NCI-H69 (cell line): ENCODE measurements at places on chromosomes 11 and 22.

DNA sequence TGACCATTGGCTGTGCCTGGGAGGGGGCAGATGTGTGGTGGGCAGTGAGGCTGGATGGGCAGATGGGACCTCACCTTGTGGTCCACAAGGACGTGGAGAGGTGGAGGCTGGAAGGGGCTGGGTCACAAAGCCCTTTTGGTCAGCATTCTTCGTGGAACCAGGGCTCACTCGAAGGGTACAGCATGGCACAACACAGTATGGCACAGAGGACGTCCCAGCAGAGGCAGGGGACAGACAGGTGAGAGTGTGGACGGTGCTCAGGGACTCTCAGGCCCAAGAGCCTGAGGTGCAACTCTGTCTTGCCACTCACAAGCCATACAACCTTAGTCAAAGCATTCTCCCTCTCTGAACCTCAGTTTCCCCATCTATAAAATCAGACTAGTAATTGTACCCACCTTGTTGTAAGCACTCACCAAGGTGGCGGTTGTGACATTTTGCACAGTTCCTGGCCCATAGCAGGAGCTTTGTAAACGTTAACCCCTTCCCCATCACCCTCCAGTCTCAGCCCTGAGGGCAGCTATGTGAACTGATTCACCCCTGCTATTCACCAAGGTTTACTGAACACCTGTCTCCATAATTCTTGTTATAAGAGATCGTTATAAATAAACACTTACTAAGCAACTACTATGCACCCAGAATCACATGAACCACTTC, 11.6 kb upstream of the TSKU start:
- peak; percentile 79 for DNase-seq

DNA sequence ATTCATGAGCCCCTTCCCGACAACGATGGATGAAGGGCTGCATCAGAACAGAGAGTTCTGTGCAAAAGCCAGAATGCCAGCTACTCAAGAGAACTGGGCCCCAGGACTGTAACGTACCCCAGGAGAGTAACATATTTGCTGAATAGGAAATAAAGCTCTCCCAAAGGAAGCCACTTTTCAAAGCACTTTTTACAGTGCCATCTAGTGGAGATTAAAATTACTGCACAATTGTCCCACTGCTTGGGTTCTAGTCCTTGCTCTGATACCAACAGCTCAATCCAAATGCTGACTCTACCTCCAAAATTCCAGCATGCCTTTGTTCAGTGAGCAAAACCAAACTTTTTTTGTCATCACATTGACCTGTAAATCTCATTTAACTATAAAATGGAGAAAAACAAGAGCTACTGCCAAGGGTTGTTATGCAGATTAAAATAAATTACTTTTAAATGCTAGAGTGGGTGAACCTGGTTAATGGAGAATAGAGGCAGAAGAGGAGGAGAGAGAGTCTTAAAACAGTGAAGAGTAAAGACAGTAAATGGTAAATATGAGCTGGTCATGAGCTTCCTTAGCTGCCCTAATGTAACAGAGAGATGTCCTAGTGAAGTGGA, 87.6 kb upstream of the FSHB start:
- DNase-seq = peak; percentile 51

- peak; percentile 98 for DNase-seq
Measured at GRCh38 chr11:112962579-112963367, 1.6 kb downstream of the NCAM1 start.

DNA sequence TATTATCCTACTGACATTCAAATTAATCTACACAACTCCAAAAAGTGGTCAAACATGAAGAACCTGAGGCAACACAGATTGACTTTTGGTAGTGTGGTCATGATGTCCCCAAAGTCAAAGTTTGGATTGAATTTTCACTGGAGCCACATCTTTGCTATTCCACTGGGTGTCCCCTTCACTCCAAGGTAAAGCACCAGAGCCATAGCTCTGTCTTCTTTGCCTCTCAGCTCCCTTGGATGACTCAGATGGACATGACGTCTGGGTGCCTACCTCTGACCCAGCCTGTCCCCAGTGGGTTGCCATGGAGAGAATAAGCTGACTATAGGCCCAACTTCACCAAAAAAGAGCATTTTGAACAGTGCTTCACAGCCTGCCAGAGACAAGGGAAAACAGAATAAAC, 57.4 kb upstream of the ARHGAP42 start:
- DNase-seq = peak; percentile 11

- no peak for DNase-seq
Measured at GRCh38 chr22:28826921-28827320, 26.6 kb upstream of the XBP1 start.

GRCh38 chr22:21802056-21802455, 65.4 kb downstream of the MAPK1 start:
- no peak for DNase-seq

- peak; percentile 86 for DNase-seq
Measured at GRCh38 chr11:16924826-16925560, 89.2 kb downstream of the PLEKHA7 start.

DNA sequence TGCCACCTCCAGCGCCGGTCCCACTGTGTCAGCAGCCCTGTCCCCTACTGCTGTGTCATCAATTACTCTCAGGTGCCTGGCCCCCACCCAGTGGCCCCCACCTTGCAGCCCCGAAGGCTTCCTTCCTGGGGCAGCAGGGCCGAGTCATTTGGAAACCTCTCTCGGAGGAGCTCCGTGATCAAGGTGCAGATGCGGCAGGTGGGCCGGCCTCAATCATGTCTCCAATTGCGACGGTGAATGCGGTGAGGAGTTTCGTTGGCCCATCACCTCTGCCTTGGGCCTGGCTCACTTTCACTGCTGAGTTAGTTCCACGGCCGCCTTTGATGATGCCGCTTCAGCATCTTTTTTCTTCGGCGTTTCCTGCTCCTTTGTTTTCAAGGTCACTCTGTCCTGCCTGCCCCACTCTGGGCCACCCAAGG, 11.3 kb upstream of the CXCR5 start:
- DNase-seq = no peak

DNA sequence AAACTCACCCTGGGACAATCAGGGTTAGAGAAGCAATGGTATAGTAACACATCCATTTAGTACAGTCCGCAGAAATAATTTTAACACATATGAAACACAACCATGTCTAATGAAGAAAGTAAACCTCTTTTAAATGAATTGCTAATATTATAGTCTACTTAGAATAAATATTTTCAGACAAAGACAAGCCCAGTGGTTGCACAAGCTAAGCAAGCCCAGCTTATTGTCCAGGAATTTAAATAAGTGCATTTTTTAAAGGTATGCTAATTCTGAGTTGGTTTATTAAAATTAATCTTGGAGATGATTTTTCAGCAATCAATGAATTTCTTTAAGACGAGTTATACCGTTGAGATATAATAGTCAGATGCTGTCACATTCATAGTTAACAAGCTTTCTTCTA, 118.8 kb upstream of the BLID start:
- no peak for DNase-seq

- DNase-seq = no peak
Measured at GRCh38 chr22:32874976-32875375, 73.5 kb downstream of the TIMP3 start.

- peak; percentile 19 for DNase-seq
Measured at GRCh38 chr22:25494774-25495173, 69.7 kb upstream of the GRK3 start.
